Vagina (tissue), 2 donors: ENCODE measurements at places on chromosomes 2 and 18. TPM values are rescaled to one million over a fixed set of nuclear protein-coding genes. Genes with fewer than 3 reads are reported as not detected.

The PFN4 gene
- total RNA-seq: not detected

The MDH1 gene
- 124 TPM for total RNA-seq

The FSIP2 gene
- total RNA-seq: 1.2 TPM

The RTP5 gene
- total RNA-seq: not detected

The IL18RAP gene
- 5.9 TPM for total RNA-seq

The SLC19A3 gene
- total RNA-seq: 7.4 TPM

The SLC5A7 gene
- total RNA-seq: 1.7 TPM

The ITGA4 gene
- total RNA-seq: 4.9 TPM

The SOX11 gene
- total RNA-seq: not detected

The TUBB8B gene
- 1.7 TPM for total RNA-seq

The SP110 gene
- total RNA-seq: 9.6 TPM

The ARHGEF33 gene
- 0.74 TPM for total RNA-seq

The CDH20 gene
- not detected for total RNA-seq

The METTL5 gene
- total RNA-seq: 22.1 TPM

The TUBA3E gene
- total RNA-seq: not detected

The FEV gene
- total RNA-seq: not detected

The ASXL3 gene
- total RNA-seq: 5.9 TPM

The TMEM198 gene
- total RNA-seq: 1.5 TPM

The SIX2 gene
- total RNA-seq: 16.7 TPM

The PLA2R1 gene
- 24.3 TPM for total RNA-seq

The SYT4 gene
- total RNA-seq: 4.7 TPM

The NAT8 gene
- total RNA-seq: not detected

The SDC1 gene
- 184 TPM for total RNA-seq

The BCL2 gene
- 18.7 TPM for total RNA-seq

The CFAP65 gene
- not detected for total RNA-seq

The RGPD3 gene
- 0.25 TPM for total RNA-seq

The SPDYA gene
- total RNA-seq: 5.2 TPM

The PDIA6 gene
- 55.0 TPM for total RNA-seq

The TBR1 gene
- not detected for total RNA-seq

The GAREM1 gene
- total RNA-seq: 15.7 TPM

The DAW1 gene
- total RNA-seq: not detected

The CABLES1 gene
- 39.3 TPM for total RNA-seq
